ENCODE measurements at places on chromosomes 12 and 14. TPM values are rescaled to one million over a fixed set of nuclear protein-coding genes. Genes with fewer than 3 reads are reported as not detected.
A peak's percentile ranks its signal among the peaks of the same experiment; 100 is the strongest.

DNA sequence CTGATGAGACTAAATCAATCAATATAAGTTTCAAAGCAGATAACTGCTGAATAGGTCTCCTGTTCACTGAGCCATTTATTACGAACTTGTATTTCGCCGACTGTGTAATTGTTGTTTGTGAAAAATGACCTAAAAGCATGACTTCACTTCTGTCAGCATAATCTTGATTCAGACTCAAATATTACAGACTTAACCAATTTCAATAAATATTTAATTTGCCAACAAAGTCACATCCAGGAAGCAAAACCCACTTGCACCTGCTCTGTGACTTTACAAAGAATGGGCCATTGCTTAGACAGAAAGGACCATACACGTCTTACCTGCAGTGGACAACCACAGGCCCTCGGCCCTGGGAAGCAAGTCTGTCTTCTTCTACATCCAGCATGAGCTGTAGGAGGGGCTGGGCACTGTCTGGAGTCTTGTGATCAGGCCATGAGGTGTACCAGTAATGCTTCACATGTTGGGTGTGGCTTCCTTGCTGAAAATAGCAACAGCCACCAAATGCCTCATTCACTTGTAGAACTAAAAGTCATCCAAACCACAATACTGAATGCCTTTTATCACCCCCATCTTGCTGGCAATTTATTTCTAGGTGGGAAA, 23.5 kb upstream of the PTPRB start:
- DNase-seq: no peak

- no peak for DNase-seq
Measured at GRCh38 chr14:24280797-24281460, 9.5 kb upstream of the RABGGTA start.

DNA sequence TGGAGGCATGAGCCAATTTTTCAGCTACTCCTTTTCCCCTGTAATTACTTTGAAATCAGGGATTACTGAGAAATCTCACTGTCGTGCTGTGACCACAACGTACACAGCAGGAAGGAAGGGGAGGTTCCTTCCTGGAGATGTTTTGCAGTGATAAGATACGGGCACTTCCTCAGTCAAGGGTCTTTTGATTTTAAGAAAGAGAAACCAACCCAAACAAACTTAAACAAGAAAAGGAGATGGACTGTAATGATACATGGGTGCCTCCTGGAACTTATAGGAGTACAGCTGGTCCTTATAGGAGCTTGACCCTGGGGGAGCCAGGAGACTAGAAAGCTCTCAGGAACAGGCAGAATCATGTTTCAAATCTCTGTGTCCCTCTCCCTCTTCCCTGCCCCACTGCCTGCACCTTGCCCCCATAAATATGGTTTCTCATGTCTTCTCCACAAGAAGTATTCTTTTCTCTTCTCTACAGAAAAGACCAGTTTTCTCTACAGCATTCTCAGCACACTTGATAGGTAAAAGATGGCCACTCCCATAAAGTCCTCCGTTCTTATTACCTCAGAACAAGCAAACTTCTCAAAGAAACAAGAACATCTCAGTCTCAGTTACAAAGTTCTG, 281.1 kb upstream of the AMIGO2 start:
- no peak for DNase-seq

DNA sequence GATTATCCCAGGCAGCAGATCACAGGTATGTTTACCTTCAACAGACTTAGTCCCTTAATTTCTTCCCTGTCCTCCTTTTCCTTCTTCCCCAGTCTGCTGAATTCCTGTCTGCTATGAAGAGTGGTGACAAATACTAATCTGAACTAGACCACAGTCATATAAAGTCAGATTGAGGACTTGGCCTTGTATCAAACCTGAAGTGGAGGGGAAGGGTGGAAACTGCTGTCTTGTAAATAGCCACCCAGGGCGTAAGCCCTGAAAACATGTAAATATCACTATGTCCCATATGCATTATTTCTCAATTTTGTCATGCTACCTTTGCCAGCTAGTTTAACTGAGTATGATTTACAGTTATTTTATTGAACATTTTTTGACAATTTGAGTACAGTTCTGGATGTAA, 368.0 kb downstream of the CCDC91 start:
- no peak for DNase-seq

- no peak for DNase-seq
Measured at GRCh38 chr12:62317017-62317416, 56.8 kb downstream of the USP15 start.

DNA sequence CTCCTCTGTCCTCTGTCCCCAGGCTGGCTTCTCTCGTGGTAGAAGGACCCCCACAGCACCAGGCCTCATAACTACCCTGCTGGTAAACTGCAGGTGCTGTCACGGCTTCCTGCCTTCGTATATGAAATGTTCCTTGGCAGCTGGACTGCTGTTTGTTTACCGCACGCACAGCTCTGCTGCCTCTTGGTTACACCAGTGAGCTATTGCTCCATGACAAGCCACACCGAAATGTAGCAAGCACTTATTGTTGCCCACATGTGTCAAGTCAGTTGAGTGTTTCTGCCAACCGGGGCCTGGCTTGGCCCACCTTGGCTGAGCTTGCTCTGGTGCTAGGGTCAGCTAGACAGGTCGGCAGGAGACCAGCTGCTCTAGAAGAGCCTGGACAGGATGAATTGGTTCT, 21.7 kb upstream of the TCL1B start:
- no peak for DNase-seq

GRCh38 chr14:101878822-101879528, 85.4 kb upstream of the DYNC1H1 start:
- DNase-seq: no peak

GRCh38 chr12:131242741-131243496, 289.2 kb downstream of the ADGRD1 start:
- no peak for DNase-seq

- no peak for DNase-seq
Measured at GRCh38 chr14:55109836-55110235, 19.2 kb upstream of the LGALS3 start.

DNA sequence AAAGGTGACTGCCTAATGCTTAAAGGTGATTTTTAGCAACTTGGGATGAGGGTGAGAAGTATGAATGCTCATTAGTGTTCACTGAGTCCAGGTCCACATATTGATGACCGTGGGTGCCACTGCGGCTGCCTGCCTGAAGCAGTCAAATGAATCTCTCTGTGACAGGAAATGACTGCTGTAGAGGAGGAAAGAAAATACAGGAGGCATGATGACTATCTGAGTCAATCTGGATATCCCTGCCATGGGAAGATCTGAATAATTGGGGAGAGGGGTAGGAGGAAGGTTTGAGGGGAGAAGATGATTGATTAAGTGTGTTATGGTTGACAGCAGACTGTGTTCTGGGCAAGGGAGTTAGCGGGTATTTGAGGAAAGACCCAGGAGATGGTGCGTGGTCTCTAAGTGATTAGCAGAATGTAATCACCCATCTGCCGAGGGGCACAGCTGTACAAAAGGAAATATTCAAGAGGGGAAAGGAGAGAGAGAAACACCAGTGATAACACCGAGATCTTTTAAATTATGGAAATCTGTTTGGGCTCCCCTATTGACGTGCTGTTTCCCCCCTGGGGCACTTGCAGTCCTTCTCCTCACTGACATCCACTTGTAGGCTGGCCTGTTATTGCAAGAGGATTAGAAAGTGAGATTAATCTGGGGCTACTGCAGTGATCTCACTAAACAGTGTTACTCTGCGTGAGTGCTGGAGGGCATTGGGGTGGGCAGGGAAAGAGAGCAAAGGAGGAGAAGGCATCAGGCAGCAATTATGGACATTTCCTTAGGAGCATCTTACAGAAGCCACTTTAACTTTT, 97.7 kb downstream of the AKAP6 start:
- DNase-seq: no peak

GRCh38 chr12:75041472-75041871, 168.2 kb downstream of the KCNC2 start:
- DNase-seq: no peak

GRCh38 chr12:45986641-45987339, 3.6 kb downstream of the SCAF11 start:
- no peak for DNase-seq

GRCh38 chr12:5455045-5455444, 23.1 kb downstream of the NTF3 start:
- DNase-seq: no peak

GRCh38 chr12:79358716-79359300, 332.0 kb downstream of the PAWR start:
- DNase-seq: no peak

GRCh38 chr12:3600039-3600720, 109.2 kb downstream of the PRMT8 start:
- DNase-seq: no peak

GRCh38 chr12:70044167-70044566, 199.1 kb upstream of the CNOT2 start:
- DNase-seq: no peak

DNA sequence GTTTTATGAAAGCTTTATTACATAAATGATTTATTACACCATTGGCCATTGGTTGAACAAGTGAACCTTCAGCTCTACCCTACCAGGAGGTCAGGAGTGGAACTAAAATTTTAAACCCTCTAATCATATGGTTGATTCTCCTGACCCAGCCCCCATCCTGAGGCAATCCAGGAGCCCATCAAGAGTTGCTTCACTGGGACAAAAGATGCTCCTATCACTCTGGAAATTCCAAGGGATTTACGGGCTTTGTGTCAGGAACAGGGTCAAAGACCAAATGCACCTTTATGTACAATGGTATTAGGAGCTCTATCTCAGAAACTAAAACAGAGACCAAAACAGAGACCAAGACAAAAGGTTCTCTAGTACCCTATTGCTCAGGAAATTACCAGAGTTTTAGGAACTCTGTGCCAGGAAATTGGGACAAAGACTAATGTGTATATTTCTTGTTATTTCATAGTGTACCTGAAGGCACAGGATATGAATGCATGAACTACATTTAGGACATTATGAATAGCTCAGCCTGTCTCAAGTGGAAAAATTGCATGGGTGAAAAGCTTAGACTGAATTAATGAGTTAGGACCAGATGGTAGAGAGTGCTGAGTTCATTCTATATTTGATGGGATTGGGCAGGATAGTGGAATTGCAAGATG, 171.7 kb upstream of the FLRT2 start:
- DNase-seq: no peak

DNA sequence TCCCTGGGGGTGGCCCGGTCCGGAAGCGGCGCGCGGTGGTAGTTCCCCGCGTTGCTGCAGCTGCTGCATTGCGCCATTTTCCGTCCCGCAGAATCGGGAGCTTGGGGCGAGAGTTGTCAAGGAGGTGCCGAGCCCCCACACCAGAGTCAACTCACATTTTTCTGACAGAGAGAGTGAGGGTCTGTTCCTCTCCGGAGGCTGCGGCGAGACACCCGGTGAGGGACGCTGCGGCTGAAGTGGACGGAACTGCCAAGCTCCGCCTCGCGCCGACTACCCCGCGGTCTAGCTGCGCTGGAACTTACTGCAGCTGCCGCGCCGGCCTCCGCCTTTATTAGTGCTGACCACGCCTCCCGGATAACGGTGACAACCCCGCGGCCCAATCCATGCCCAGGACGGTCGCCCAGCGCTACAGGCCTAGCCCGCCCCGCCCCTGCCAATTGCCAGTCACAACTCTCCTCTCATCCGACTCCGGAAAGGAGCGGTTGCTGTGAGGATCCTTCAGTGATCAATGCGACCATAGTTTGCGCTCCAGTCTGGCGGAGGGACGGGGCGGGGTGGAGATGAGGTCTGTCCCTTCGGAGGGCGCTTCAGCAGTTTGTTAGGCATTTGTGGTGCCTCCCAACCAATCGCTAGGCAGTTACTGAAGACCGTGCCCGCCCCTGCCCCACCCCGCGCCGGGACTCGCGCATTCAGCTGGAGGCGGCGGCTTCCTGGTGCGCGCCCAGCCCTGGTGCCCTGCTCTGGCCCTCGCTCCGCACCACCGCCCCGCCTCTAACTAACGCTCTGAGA, at the start of gene VAMP1:
Gene VAMP1, minus strand, starts transcription at position 303 of the 789 bp plus-strand sequence. Its CDS starts 146 bp downstream, at position 157.
- peak; percentile 98 for DNase-seq

DNA sequence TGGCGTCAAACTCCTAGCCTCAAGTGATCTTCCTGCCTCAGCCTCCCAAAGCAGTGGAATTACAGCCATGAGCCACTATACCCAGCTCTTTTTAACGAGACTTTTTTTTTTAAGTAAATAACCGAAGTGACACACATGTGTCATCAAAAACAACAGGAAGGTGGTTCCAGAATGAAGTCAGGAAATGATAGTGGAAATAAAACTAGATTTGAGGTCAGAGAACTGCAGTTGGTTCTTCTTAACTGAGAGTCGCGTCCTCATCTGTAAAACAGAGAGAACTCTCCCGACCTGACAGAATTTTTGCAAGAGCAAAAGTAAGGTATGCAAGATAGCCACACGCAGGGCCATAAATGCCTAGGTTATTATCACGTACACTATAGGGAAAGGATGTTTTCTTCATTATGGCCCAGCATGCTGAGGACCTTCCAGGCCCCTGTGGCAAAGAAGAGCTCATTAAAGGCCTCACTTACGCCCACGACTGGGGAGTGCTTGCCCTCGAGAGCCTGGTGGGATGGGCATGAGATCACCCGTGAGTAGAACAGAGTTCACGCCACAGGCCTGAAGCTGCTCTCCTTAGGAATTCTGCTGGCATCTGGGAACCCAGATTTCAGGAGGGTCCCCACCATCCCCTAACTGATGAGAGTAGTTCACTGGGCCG, 67.2 kb downstream of the SCARB1 start:
- DNase-seq: no peak

DNA sequence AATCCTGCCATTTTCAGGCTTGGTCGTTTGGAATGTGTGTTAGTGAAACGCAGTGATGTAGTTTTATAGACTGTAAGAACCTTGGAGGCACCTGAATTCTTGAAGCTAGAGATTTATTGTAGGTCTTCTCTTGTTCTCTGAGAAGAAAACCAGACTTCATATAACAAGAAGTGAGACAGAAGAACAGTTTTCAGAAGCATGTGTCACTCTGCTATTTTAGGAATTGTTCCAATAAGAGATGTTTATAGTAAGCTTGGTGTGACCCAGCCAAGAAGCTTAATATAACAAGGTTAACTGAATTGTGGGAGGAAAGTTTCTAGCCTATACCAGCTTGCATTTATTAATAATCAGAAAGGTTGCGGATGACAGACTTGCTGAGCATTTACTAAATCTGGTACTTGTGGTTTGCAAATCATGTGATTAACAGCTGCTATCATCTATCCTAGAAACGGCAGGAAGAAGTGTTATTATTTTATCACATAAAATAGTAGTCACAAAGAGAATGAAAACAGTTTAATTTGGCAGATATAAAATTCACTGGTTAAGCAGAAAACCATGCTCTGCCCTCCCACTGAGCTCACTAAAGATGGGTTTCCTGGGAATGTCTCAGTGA, 49.2 kb upstream of the BCAT1 start:
- no peak for DNase-seq

DNA sequence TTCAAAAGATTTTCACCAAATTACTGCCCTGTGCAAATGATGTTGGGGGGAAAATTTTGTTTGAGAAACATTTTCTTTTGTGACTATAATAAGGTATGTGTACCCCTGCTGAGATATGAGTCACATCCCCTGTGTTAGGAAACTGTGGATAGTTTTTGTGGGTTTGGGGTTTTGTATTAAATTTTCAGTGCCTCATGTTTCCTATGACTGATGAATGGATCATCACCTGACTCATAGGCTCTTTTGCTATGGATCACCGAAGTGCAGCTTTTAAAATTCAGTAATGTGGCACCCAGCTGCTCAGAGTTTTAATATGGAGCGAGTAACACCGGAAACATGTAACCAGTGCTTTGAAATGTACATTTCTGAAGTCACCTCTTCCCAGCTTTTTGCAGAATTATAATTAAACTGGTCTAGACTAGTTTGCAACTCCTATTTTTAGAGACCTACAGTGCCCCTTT, 167.4 kb upstream of the HMGA2 start:
- no peak for DNase-seq

- no peak for DNase-seq
Measured at GRCh38 chr14:58129208-58129607, 22.8 kb downstream of the ARMH4 start.

Gene SERPINA1
- 1,861 TPM for total RNA-seq

Gene DCN
- total RNA-seq: 317 TPM

Gene LGMN
- 66.3 TPM for total RNA-seq

Gene MARCHF9
- total RNA-seq: 22.9 TPM

Gene SLC39A2
- total RNA-seq: not detected

Gene PMEL
- total RNA-seq: 1.7 TPM
